ENCODE measurements at places on chromosomes 4 and X.
A peak's percentile ranks its signal among the peaks of the same experiment; 100 is the strongest.

DNA sequence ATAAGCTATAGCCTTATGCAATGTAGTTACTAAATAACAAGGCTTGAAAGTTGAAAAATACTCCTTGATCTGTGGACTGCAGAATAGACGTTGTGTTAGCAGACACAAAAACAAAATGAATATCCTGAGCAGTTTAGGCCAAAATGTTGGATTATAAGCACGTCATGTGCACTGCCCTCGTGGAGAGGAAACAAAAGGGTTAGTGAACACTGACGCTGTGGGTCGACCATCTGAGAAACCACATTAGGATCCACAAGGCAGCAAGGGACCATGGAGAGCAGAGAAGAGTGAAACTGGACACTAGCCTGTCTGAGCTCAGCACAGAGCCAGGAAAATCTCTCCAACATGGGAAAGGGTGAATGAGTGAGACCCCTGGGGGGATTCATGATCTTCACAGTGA is 145.3 kb downstream of the DTHD1 start:
- ATAC-seq: no peak

GRCh38 chr4:4459181-4459580 is 72.3 kb downstream of the NSG1 start:
- ATAC-seq: no peak

DNA sequence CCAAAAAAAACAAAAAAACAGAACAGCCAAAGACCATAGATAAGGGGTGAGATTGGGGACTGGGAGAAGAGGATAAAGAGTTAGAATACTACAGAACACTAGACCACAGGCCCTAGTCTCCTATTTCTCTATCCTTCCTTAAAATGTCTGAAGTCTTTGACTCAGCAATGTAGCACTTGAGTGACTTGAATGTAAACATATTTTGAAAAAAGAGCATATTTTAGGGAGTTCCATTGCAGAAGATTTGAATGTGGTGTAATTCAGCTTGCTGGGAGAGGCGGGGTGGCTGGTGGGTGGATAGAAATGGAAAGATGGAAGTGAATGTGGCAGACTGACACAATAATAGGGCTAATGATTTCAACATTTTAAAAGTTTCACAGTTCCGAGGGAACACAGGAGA is 144.9 kb downstream of the CHIC2 start:
- ATAC-seq: no peak

DNA sequence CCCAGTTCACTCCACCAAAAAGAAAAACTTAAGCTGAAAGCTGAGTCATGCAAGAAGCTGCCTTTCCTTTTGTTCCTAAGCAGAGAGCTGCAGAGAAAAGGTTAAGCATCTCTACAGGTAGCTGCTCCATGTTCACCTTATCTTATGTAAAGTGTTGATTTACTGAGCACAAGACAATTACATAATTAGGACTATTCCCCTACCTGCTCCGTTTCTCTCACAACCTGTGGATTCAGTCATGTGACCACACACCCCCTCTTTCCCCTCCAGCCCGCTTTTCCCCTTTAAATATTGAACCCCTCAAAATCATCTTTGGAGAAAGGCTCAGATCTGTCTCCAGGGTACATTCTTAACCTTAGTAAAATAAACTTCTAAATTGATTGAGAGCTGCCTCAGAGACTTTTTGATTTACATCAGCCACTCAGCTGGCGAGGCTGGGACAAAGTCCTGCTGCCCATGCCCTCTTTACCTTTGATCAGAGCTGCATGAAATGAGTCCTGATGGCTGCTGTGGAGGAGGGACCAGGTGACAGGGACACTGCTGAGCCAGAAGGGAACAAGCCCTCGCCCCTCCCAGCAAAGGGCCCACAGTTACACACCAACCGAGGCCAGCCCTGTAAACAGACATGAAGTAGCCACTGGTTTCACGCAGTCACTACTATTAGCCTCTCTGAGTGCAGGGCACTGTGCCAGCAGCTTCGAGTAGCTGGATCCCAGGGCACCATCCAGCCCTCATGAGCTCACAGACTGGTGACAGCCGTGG is 53.9 kb upstream of the C4orf50 start:
- ATAC-seq: no peak

DNA sequence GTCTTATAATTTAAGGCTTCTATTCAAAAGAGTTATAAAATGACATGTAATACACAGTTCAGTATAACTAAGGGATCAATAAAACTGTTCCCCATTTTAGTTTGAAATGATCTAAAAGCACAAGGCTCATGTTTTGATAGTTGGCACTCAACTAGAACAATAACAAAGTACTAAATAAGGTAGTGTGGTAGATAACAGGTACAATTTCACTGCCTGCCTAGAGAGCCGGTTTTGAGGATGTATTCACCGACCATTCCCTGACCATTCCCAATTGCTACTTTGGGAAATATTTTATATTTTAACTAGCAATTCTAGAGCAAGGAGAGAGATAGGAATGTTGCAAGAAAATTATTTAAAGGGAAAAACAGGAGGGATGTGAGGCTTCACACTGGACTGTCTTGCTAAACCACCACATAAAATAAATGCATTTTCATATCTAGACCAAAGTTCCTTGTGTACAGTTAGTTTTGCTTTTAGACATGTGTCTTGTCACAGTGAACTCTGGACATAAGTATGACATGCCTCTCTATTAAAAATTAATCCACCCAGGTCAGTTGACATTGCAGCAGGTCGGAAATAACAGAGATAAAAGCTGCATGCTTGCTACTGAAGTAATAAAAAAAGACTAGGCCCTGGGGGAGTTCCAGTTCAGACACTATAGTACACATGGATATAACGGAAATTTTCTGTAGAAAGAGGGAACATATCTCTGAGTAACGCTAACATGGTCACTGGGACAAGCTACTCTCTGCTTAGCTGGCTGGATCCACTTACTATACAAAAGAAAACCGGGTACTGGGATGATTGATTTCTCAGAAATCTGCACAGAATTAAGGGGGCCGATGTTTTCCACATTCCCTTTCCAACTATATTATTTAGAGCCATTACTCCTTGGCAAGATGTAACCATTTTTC is 56.3 kb upstream of the NAP1L5 start:
- no peak for ATAC-seq

GRCh38 chr4:173990126-173990868 is 293.2 kb downstream of the FBXO8 start:
- ATAC-seq: peak; percentile 74

DNA sequence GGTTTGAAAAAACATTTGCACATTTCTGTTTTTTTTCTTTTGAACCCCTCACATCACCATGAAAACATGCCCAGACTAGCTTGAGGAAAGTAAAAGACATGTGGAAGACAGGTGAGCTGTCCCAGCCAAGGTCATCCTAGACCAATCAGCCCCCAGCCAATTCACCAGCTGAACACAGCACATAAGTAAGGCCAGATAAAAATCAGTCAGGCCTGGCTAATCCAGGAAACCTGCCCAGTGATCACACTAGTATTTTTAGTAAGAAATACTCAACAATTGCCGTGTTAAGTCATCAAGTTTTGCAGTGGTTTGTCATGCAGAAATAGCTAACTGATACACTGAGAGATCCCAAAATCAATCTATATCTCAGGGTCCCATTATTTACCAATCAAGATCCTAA is 4.4 kb upstream of the SMR3A start:
- ATAC-seq: no peak

- no peak for ATAC-seq
Observed at GRCh38 chr4:183195534-183195933, 96.5 kb downstream of the WWC2 start.

- ATAC-seq: no peak
Observed at GRCh38 chr4:37715889-37716402, 29.8 kb upstream of the RELL1 start.

- no peak for ATAC-seq
Observed at GRCh38 chr4:37517326-37517725, 168.8 kb downstream of the RELL1 start.

DNA sequence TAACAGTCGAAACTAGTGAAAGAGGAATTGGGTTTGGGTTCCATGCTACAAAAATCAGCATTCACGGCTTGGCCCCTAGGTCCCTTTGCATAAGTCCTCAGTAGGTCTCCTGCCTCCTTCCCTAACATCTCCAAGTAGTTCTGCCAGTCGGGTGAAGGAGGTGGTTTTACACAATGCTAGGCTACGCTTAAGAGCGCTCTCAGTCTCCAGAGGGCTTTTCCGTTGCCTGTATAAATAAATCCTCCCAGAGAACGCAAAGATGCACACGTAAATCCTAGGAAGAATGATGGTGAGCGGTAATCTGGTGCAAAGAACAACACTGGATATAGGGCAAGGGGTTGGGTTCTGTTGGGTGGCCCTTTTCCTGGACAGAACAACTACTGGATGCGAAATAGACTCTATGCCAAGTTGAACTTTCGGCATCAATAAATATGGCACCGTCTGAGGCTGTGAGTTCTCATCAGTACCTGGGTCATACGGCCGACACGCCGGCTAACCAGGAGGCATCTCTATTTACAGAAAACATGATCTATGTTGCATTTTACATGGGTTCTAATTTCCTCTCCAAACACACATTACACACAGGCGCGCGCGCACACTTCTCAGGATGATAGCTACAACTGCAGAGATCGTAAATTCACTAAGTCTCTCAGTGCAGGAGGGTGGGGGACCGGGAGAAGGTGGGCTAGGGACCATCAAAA is 1.3 kb downstream of the CAMK2D start:
- no peak for ATAC-seq

DNA sequence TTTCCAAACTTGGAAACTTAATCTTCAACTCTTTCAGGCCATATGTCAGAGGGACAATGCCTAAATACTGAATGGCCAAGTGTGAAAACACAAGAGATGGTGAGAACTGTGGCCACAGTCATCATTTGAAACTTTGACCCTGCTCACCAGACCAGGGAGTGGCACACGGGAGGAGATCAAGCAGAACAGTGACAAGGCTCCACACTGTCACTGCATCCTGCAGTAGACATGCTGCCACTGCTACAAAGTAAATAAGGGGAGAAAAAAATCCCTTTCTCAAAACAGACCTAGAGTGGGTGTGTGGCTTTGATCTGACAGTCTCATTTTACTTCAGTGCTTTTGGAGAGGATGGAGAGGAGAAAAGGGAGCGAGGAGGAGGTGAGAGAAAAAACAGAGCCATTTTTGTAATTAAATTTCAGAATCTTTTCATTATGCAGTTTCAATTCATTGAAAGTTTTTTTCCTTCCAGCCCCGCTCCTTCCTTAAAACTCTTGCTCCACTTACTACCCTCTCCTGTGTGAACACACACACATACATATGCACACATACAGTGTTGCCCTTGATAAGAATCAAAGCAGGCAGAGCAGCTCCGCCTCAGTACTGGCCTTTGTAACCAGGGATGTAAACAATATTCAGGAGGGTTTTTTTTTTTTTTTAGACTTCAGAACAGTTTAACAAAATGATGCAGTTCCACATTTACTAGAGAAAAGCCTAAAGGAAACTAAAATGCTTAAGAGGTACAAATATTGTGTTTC is 34.4 kb downstream of the NEXMIF start:
- no peak for ATAC-seq

DNA sequence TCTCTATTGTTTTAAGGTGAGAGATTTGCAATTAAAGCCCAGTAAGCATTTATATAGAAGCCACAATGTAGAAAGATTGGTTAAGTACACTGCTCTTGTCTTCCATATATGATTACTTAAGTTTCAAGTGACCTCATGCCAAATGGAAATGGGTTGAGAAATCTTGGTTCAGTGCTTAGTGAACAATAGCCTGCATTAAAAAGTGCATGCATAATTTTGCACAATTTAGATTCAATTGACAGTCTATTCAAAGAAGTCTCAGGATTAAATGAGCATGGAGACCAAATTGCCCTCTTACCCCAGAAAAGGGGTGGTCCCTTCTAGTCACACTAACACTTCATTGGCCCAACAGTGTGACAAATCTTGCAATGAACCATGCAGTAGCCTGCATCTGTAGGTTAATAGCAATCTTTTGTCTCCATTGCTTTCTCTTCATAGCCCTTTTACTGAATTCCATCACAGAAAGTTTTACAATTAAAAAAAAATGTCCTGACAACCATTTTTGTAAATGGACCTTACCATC is 93.6 kb downstream of the HHIP start:
- no peak for ATAC-seq

DNA sequence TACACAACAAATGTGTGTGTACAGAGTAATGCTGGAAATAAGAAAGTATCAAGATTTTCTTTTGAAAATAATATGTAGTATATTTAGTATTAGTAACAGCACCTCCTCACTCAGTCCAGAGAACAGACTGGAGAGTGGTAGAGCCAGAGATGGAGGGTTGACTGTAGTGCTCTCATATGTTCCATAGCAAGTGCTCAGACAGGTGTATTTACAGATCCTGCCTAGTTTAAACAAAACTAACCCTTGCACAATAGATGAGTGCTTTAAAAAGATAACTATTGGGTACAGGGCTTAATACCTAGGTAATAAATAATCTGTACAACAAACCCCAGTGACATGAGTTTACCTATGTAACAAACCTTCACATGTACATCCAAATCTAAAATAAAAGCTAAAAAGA is 381.0 kb upstream of the EMCN start:
- no peak for ATAC-seq

DNA sequence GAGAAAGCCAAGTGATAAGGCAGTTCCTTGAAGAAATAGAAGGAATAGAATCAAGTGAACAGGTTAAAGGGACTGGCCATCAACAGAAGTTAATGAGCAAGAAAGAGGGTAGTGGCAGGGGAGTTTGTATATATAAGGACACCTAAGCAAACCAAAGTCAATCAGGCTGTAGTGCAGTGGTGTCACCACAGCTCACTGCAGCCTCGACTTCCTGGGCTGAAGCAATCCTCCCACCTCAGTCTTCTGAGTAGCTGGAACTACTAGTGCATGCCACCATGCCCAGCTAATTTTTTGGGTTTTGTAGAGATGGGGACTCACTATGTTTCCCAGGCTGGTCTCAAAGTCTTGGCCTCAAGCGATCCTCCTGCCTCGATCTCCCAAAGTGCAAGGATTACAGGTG is 15.9 kb downstream of the ACOT9 start:
- ATAC-seq: no peak

- ATAC-seq: no peak
Observed at GRCh38 chrX:119093991-119094735, 21.4 kb downstream of the CT47C1 start.

DNA sequence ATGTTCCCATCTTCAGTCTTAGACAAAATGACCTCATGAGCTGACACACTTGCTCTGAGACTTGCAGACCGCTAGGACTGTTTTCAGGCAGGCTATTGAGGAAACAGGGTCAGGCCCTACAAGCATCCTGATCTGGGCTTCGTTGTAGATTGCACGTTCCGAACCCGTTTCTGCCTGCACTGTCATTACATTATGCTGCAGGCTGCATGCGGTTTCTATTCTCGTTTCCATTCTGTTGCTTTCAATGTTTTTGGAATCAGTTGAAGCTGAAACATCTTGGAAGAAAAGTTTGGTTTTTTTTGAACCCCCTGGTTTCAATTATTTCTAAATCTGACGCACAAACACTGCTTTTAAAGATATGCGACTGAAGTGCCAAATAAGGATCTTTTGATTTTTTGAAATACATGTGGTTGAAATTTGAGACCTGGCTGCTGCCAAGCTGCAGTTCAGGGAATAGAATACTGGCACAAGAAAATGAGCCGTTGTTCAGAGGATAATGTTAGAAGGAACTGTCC is 716.1 kb upstream of the INTU start:
- ATAC-seq: no peak
